Stimulated activated naive CD4-positive, alpha-beta T cell treated with Interleukin-2 at 50 U/mL for 16 hours (primary cell): ENCODE measurements at places on chromosomes 6 and 20.

DNA sequence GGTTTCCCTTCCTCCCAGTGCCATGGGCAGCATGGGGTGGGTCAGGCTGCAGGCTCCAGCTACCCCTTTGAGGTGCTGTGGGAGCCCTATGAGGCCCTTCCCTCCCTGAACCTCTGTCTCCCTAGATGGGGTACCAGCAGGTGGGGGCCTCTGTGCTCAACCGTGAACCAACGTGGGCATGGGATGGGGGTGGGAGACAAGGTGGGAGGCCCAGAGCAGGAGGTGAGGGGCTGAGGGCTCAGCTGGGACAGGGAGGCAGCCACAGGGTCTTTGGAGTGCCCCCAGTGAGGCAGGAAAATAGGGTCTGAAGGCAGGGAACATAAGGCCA lies 33.3 kb downstream of the SUN5 start:
- no peak for DNase-seq

DNA sequence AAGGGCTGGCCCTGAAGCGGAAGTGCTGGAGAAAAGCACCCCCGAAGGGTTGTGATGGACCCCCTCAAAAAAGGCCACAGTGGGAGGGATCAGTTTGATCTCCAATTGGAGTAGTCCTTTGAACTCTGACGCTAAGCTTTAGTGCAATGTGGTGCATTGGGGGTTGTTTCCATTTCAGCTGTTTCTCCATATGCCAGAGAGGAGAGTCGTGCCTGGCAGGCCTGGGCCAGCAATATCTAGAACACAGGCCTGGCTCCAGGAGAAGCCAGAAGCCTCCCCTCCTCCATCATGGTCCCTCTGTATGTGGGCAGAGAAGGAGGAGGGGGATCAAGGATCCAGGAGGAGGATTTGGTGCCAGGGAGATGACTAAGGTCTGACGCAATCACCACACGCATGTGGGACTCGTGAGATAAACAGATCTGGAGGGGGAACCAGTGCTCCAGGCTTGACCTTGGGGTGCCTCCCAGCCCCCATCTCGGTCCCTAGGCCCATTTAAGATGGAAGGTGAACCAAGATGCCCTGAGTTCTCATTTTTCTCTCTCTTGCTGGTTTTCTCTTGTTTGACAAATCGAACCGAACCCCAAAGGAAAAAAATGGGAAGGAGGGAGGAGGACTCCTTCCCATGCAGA lies 517.4 kb upstream of the JARID2 start:
- DNase-seq = no peak

DNA sequence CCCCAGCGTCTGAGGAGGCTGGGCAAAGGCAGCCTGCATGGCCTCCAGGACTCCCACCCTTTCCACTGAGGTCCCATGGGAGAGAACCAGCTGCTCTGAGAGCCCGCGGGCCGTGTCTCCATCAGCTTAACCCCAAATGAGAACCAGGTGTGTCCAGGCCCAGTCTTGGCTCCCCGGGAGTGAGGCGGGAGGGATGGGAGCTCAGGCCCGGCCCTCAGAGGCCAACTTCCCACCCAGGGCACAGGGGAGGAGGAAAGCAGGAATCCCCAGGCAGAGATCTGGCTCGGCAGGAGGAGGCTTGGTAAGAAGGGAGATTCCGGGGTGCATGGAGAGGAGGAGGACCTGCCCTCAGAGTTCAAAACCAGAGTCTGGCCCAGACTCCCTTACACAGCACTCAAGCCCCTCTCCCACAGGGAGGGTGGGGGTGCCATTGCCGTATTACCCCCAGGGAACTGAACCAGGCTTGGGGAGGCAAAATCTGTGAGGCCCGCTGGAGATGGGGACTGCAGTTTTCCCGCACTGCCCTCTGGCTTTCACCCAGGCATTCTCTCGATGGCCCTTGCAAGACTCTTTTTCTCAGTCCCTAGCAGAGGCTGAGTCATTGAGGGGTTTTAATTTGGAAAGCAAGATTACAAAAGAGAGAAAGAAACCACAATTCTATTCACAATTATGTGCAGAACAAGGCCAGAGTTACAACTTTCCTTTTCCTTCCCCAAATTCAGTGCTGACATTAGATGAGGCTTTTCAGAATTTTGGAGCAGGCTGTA lies 17.1 kb downstream of the FOXF2 start:
- DNase-seq = no peak

DNA sequence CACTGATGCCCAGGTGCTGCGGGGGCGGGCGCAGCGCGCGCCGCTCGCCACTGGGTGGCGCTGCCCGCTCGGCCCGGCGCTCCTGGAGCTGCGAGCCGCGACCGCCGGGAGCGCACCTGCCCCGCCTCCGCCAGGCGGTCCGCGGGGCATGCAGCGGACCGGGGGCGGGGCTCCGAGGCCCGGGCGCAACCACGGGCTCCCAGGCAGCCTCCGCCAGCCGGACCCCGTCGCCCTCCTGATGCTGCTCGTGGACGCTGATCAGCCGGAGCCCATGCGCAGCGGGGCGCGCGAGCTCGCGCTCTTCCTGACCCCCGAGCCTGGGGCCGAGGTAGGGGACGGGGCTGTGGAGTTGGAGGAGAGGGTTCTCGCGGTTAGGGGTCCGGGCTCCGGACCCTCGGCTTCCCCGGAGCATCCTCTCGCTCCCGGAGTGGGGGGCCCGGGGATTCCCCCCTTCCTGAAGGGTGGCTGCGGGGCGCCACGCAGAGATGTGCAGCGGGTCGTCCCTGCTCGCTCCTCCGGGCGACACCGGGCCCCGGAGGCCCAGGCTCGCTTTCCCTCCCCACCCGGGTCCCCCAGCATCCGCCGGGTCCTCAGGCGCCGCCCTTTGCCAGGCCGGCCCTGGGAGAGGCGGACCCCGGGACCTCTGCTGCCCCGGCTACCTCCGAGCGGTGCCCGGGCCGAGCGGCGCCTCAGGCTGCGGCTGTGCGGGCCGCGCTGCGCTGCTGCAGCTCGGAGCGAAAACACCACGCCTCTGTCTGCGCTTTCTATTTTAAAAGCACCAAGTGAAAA lies at the start of gene BCAS4:
Gene BCAS4, plus strand, starts transcription at position 216 of the 789 bp plus-strand sequence. Its CDS starts 23 bp downstream, at position 239.
- peak; percentile 74 for DNase-seq

GRCh38 chr20:17479063-17479657 lies 52.0 kb downstream of the BFSP1 start:
- DNase-seq = no peak

- DNase-seq = no peak
These were observed 147.2 kb upstream of the DST start for GRCh38 chr6:56789879-56790278.
